ENCODE measurements at places on chromosomes 2 and 18. TPM values are rescaled to one million over a fixed set of nuclear protein-coding genes. Genes with fewer than 3 reads are reported as not detected.

DNA sequence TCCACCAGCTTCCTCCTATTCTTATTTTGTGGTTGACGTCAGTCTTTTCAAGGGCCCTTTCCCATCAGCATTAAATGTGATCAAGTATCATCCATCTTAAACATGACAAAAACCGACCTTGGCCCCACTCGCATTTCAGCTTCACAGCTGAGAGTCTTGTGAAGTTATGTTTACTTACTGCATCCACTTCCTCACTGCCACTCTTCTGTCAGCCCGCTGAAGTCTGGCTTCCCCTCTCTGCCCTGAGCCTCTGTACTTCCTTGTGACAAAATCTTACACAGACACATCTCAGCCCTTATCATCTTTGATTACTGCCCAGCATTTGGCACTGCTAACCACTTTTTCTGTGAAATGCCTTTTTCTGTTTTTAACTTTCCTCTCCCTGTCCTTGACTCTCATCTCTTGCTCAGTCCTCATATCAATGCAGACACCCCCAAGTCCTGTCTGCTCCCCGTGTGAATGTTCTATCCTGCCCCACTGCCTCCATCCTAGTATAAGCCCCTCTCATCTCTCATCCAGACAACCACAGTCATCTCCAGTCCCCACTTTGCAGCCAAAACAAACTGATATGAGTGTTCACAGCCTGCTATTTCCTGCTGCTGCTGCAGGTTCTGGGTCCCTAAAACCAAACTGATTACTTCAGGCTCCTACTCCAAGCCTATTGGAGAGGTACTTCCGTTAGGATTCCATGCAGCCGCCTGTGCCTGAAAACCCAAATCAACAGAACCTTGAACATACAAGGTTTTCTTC lies 31.4 kb downstream of the FOSL2 start:
- no peak for DNase-seq
- H3K27me3 ChIP-seq: no peaks in the 10 kb centered on the region
- H3K4me3 ChIP-seq: no peak overlapping the region
- H3K36me3 ChIP-seq: no peaks in the 10 kb centered on the region

- H3K27me3 ChIP-seq: peaks cover 26% of the 10 kb centered on the region
- H3K4me1 ChIP-seq: no peaks in the 10 kb centered on the region
- DNase-seq: no peak
- no peak overlapping the region for H3K4me3 ChIP-seq
Measured at GRCh38 chr2:641872-642815, 35.1 kb downstream of the TMEM18 start.

DNA sequence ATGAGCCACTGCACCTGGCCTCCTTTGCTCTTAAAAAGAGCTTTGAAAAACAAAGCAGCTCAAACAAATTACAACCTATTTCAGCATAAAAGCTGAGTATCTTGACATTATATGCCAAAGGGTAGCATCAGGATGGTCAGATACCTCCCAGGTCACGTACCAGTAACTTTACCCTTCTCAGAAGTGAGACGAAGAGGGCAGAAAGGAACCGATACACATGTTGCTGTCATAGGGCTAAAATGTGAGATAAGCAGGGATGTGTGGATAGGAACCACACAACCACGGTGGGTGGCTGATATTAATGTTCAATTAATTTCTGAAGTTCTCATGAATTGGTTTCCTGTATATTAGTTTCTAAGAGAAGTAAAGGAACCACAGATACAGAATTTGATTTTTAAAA lies 12.6 kb upstream of the RNU2-63P start:
- no peaks in the 10 kb centered on the region for H3K27me3 ChIP-seq
- H3K4me3 ChIP-seq: no peak overlapping the region
- peaks cover 3% of the 10 kb centered on the region for H3K36me3 ChIP-seq
- DNase-seq: no peak

GRCh38 chr2:10007921-10008808 lies 35.2 kb upstream of the KLF11 start:
- no peaks in the 10 kb centered on the region for H3K27me3 ChIP-seq
- no peak overlapping the region for H3K27ac ChIP-seq
- no peak for DNase-seq
- H3K4me3 ChIP-seq: no peak overlapping the region
- H3K36me3 ChIP-seq: no peaks in the 10 kb centered on the region
- peaks cover 5% of the 10 kb centered on the region for H3K4me1 ChIP-seq

- no peak for DNase-seq
- no peak overlapping the region for H3K27ac ChIP-seq
- H3K4me3 ChIP-seq: no peak overlapping the region
- peaks cover 25% of the 10 kb centered on the region for H3K27me3 ChIP-seq
- H3K4me1 ChIP-seq: no peaks in the 10 kb centered on the region
Measured at GRCh38 chr2:133953524-133953923, 300.3 kb upstream of the MGAT5 start.

NDC80 gene
- 72.6 TPM for total RNA-seq

C18orf54 gene
- total RNA-seq: 15.6 TPM

BMP10 gene
- not detected for total RNA-seq

ARHGAP15 gene
- total RNA-seq: not detected

RIT2 gene
- not detected for total RNA-seq

ALLC gene
- total RNA-seq: not detected

MAP3K19 gene
- total RNA-seq: not detected
